Muscle of leg (tissue), 16 donors: ENCODE measurements at places on chromosomes 5 and 9. TPM values are rescaled to one million over a fixed set of nuclear protein-coding genes. Genes with fewer than 3 reads are reported as not detected.

MAMDC2 gene
- 9.0 TPM for total RNA-seq

OR1J2 gene
- not detected for total RNA-seq

CATSPER3 gene
- total RNA-seq: 0.31 TPM

SLC25A2 gene
- 0.22 TPM for total RNA-seq

SLC23A1 gene
- total RNA-seq: 0.04 TPM

RANBP17 gene
- 21.3 TPM for total RNA-seq

INSL4 gene
- not detected for total RNA-seq

SH3RF2 gene
- total RNA-seq: 4.4 TPM

CKMT2 gene
- total RNA-seq: 91.3 TPM

TMEM215 gene
- total RNA-seq: 0.66 TPM

ATOSB gene
- 6.4 TPM for total RNA-seq

FBP2 gene
- total RNA-seq: 105 TPM

IL33 gene
- total RNA-seq: 27.4 TPM

PCDHA9 gene
- 0.04 TPM for total RNA-seq

GARIN3 gene
- total RNA-seq: not detected

SH2D3C gene
- total RNA-seq: 12.4 TPM

FAXDC2 gene
- total RNA-seq: 13.0 TPM

FAM221B gene
- total RNA-seq: not detected

ARL15 gene
- 37.1 TPM for total RNA-seq

GPR21 gene
- 0.66 TPM for total RNA-seq

TAF11L10 gene
- not detected for total RNA-seq

PCDHGB2 gene
- total RNA-seq: 1.5 TPM

PHAX gene
- 36.4 TPM for total RNA-seq

CAMK2A gene
- 48.8 TPM for total RNA-seq

SPATA31E1 gene
- total RNA-seq: not detected

GNA14 gene
- 2.1 TPM for total RNA-seq
